Motor neuron (in vitro differentiated cells): ENCODE measurements at places on chromosomes 12 and 14. TPM values are rescaled to one million over a fixed set of nuclear protein-coding genes. Genes with fewer than 3 reads are reported as not detected.

Gene TMTC1
- total RNA-seq = 13.0 and 15.0 TPM in 2 replicates

Gene SSTR1
- 10.3 and 12.7 TPM in 2 replicates for total RNA-seq

Gene CLEC14A
- 0.16 TPM in 1 of 2 replicates, not detected in the other for total RNA-seq

Gene TMEM30B
- total RNA-seq = 0.10 and 0.37 TPM in 2 replicates

Gene CNOT2
- total RNA-seq = 68.3 and 71.1 TPM in 2 replicates

Gene OR4N5
- total RNA-seq = 0.08 TPM in 1 of 2 replicates, not detected in the other

Gene ANKLE2
- 35.1 and 35.8 TPM in 2 replicates for total RNA-seq

Gene ESPL1
- total RNA-seq = 0.65 and 0.75 TPM in 2 replicates

Gene LRP1
- total RNA-seq = 58.9 and 64.4 TPM in 2 replicates

Gene MMAB
- 58.6 and 71.1 TPM in 2 replicates for total RNA-seq

Gene LBHD2
- total RNA-seq = not detected in 2 replicates

Gene INHBC
- total RNA-seq = 0.18 and 0.77 TPM in 2 replicates

Gene KCNMB4
- 9.3 and 9.7 TPM in 2 replicates for total RNA-seq

Gene ASB8
- 24.2 and 33.2 TPM in 2 replicates for total RNA-seq

Gene PLEKHH1
- 3.5 and 3.8 TPM in 2 replicates for total RNA-seq

Gene CERS5
- total RNA-seq = 83.7 and 87.0 TPM in 2 replicates

Gene PRB3
- total RNA-seq = 0.63 and 1.7 TPM in 2 replicates

Gene FAIM2
- total RNA-seq = 14.9 and 15.6 TPM in 2 replicates

Gene CELA1
- not detected in 2 replicates for total RNA-seq

Gene RNF31
- total RNA-seq = 35.0 TPM in 2 replicates

Gene PTPRO
- total RNA-seq = 0.68 and 1.3 TPM in 2 replicates

Gene CLEC4D
- total RNA-seq = not detected in 2 replicates

Gene SCN8A
- total RNA-seq = 19.2 and 27.7 TPM in 2 replicates

Gene SIX6
- total RNA-seq = not detected in 2 replicates

Gene C1S
- 887 and 909 TPM in 2 replicates for total RNA-seq

Gene KRT75
- 0.85 TPM in 1 of 2 replicates, not detected in the other for total RNA-seq

Gene CCDC38
- 0.63 and 0.65 TPM in 2 replicates for total RNA-seq

Gene KRT74
- total RNA-seq = not detected in 2 replicates

Gene ETFRF1
- 21.9 and 24.1 TPM in 2 replicates for total RNA-seq

Gene MYG1
- total RNA-seq = 80.8 and 83.6 TPM in 2 replicates

Gene PTGDR
- total RNA-seq = 0.10 TPM in 1 of 2 replicates, not detected in the other

Gene HSP90B1
- total RNA-seq = 731 and 777 TPM in 2 replicates

Gene SLC8A3
- total RNA-seq = 3.0 and 3.1 TPM in 2 replicates

Gene BEGAIN
- 1.7 and 2.9 TPM in 2 replicates for total RNA-seq

Gene TMPRSS12
- 0.16 TPM in 1 of 2 replicates, not detected in the other for total RNA-seq

Gene PFKM
- total RNA-seq = 78.7 and 84.4 TPM in 2 replicates

Gene ETFBKMT
- 2.4 TPM in 2 replicates for total RNA-seq

Gene KIF5A
- total RNA-seq = 0.91 and 1.1 TPM in 2 replicates

Gene AMN
- total RNA-seq = 2.0 and 2.2 TPM in 2 replicates

Gene MPHOSPH9
- 72.9 and 88.3 TPM in 2 replicates for total RNA-seq

Gene NANOG
- 0.18 and 0.21 TPM in 2 replicates for total RNA-seq

Gene AICDA
- total RNA-seq = 0.52 TPM in 1 of 2 replicates, not detected in the other

Gene SERPINA12
- 0.19 TPM in 1 of 2 replicates, not detected in the other for total RNA-seq

Gene CLEC1B
- total RNA-seq = not detected in 2 replicates

Gene SDR9C7
- 0.39 TPM in 1 of 2 replicates, not detected in the other for total RNA-seq

Gene SPIC
- total RNA-seq = not detected in 2 replicates

Gene NID2
- 0.98 and 1.1 TPM in 2 replicates for total RNA-seq

Gene VWF
- 0.04 and 3.0 TPM in 2 replicates for total RNA-seq

Gene GLIPR1L1
- total RNA-seq = 1.0 TPM in 1 of 2 replicates, not detected in the other

Gene CEP170B
- total RNA-seq = 9.1 and 9.7 TPM in 2 replicates

Gene CAND1
- 109 and 110 TPM in 2 replicates for total RNA-seq

Gene EIF2S3B
- total RNA-seq = 8.4 and 8.5 TPM in 2 replicates

Gene L3HYPDH
- 41.6 and 54.2 TPM in 2 replicates for total RNA-seq
